Cerebellar nuclear complex (tissue), 1 donor: ENCODE measurements at places on chromosomes 11 and 22.

DNA sequence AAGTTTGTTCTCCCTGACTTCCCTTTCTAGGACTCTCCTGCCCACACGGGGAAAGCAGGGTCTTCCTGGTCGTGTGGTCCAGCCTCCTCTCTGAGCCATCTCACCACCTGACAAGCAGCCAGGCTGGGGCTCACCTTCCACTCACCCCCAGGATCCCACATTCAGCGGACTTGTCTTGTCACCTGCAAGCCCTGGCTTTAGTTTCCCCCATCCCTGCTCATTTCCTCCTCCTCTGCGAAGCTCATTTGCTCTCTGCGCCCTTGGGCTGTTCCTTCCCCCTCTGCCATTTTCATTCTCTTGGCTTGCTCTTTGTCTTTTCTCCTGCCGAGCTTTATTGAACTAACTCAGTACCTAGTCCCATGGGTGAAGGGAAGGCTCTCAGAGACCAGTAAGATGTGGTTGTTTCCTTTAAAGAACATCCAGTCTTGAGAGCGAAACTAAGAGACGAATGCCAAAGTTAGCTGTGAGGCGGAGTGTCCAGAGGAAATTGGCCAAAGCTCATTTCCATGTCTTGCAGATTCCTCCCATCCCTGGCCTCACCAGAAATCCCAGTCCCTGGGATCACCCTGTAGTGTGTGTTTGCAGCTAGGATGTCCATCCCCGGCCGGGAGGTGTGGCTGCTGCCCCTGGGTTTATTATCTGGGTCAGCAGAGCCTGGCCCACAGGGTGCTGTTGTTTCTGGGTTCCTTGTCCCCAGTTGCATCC lies 2.0 kb downstream of the ST14 start:
- no peak for DNase-seq

DNA sequence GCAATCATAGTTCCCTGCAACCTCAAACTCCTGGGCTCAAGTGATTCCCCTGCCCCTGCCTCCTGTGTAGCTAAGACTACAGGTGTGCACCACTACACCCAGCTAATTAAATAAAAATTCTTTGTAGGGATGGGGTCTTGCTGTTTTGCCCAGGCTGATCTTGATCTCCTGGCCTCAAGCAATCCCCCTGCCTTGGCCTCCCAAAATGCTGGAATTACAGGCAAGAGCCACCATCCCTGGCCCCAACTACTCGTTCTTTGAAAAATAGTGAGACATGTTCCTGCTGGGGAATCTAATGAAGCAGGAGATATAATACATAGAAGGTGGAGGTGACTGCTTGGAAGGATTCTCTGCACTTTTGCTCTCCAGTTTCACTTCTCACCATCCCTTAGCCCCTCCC lies 40.1 kb upstream of the RFPL3 start:
- DNase-seq, result no peak

DNA sequence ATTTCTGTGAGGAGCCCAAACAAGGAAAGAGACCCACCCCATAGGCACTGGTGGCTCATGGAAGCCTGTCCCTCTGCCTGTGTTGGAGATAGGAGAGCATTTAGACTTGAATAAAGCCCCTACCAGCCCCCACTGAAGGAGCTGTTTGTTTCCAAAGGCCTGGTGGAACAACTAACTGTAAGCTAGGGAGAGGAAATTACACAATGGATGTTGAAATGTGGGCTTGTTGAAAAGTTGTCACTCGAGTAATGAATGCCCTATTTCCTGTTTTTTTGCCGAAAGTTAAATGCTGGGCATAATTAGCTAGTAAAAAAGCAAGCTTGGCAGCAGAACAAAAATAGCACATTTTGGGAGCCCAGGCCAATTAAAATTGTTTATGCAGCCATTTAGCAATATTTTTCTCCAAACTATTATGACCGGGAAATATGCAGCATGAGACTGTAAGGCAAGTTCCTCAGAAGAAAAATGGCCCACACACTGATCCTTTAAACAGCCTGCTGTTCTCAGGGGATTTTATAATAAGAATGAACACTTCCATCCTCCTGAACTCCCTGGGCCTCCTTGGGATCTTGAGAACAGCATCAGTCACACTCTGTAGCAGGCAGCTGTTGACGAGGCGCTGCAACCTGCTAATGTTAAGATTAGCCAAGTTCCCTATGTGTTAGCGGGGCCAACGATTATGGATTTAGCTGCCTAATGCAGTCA lies 38.6 kb upstream of the LMO2 start:
- no peak for DNase-seq

DNA sequence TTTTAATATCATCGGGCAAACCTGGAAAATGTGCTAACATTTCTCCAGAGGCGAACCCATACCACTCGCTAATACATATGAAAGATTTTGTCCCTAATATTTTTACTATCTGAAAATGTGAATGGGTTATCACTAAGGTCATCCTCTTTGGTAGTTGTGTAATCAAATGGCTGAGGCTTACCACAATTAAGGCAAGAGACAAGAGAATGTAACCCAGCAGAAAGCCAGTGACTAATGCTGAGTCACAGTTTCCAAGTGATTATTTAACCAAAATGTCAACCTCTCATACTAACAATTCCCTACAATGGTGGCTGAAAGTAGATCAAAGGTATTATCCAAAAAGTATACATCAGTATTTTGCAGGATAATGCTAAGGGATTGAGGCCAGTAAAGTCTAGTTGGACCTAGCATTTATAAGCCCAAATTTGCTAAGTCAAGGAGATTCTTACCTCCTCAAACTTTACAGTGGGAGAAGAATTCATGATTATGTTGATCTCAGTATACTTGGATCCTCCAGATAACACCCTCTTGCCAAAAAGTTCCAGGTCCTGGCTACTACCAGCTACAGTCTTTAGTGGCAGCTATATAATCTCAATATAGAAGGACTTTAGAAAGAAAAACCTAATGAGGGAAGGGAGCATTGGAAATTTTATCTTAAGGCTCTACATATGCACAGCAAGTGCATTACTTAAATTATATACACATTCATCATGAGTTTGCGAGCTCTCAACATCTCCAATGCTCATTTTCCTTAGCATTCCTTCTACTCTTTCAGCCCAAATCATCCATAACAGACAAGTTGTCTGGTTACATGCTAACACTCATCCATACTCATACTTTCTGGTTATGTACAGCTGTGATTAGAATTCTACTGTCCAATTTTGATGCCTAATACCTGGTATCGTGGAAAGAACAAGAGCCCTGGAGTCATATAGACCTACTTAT lies 25.4 kb downstream of the SIK3 start:
- no peak for DNase-seq

DNA sequence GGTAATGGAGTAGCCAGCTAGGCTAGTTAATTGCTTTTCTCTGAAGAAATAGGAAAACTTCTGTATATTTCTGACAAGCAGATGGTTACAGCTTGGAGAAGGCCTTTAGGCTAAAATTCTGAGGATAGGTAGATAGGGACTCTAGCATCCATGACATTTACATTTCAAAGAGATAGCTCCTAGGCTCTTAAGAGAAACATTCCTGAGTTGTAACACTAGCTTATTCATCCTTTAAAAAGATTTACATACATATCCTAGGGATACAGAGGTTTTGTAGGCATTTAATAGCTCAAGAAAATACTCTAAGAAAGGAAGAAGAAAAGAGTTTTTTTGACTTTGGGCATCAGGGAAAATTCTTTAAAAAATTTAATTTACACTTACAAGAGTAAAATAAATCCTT lies 130.9 kb upstream of the CCDC179 start:
- no peak for DNase-seq

- no peak for DNase-seq
These were observed 18.5 kb downstream of the MGAT3 start for GRCh38 chr22:39475337-39475736.

GRCh38 chr22:46553189-46553588 lies 15.8 kb upstream of the CELSR1 start:
- DNase-seq, result no peak

DNA sequence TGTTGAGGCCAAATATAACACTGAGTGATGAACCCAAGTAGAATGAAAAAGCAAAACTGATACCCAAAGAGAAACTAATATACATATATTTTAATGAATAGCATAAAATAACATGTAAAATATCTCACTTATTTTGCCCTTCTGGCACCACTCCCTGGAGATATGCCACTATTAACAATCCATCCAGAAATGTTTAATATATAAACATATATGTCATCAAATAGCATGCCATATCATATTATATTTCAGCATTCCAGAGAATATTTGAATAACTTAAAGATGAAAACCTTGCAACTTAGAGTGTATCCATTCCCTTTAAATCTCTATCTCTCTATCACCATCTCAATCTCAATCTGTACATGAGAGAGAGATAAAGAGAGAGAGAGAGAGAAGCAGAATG lies 1073.3 kb upstream of the RAG2 start:
- DNase-seq, result no peak

DNA sequence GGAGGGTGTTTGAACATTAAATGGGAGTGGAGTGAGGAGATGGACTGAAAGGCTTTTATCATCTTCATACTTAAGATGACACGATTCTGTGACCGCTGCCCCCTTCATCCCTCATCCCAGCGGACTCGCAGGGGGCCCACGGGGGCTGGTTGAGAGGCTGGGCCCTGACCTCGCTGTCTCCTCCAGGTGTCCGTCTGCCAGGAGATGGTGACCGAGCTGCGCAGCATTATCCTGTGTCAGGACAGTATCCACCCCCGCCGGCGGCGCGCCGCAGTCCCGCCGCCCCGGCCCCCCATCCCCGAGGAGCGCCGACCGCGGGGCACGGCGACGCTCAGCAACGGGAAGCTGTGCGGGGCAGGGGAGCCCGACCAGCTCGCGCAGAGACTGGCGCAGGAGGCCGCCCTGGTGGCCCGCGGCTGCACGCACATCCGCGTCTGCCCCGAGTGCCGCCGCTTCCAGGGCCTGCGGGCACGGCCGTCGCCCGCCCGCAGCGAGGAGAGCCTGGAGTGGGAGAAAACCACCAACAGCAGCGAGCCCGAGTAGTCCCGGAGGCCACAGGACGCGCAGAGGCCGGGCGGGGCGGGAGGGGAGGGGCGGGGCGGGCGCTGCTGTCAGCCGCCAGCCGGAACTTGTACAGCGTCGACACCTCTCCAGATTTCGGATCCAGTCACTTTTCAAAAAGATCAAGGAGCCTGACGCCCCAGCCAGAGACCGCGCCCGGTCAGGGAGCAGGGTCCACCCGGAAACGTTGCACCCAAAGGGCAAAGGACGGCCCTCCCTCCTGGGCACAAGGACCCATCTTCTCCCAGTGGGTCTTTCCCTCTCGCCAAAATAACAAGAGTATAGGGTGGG lies 38.0 kb upstream of the TBCEL start:
- DNase-seq, result no peak

DNA sequence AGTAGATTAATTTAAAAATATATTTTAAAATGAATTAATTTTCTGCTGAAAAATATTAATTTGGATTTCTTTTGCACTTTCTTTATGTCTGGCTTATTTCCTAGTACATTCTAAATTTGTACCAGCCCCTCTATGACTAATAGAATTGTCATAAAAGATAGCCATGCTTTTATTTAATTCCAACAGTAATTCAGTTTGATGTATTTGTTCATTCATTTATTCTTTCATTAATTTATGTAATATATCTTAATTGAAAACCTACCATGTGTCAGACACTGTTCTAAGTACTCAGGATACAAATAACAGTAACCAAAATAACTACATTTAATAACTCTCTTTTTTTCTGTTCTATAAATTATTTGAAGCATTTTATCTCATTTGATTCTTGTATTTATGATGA lies 264.0 kb upstream of the CCDC179 start:
- no peak for DNase-seq

DNA sequence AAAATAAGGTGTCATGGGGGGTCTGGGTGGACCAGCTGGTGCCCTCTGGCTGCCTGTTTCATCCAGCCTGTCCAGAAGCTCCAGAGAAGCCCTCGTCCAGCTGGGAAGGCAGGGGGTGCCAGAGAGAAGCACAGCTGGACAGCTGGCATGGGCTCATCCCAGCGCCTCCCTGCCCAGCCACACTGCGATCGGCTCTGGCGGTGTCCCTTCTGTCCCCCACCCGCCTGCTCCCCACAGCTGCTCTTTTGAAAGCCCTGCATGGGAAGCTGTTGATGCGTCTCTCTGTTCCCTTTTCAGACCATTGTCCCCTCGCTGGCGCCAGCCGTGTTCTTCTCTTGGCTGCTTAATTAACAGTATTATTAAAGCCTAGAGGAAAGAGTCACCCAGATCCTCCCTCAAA lies 86.5 kb downstream of the MN1 start:
- no peak for DNase-seq

DNA sequence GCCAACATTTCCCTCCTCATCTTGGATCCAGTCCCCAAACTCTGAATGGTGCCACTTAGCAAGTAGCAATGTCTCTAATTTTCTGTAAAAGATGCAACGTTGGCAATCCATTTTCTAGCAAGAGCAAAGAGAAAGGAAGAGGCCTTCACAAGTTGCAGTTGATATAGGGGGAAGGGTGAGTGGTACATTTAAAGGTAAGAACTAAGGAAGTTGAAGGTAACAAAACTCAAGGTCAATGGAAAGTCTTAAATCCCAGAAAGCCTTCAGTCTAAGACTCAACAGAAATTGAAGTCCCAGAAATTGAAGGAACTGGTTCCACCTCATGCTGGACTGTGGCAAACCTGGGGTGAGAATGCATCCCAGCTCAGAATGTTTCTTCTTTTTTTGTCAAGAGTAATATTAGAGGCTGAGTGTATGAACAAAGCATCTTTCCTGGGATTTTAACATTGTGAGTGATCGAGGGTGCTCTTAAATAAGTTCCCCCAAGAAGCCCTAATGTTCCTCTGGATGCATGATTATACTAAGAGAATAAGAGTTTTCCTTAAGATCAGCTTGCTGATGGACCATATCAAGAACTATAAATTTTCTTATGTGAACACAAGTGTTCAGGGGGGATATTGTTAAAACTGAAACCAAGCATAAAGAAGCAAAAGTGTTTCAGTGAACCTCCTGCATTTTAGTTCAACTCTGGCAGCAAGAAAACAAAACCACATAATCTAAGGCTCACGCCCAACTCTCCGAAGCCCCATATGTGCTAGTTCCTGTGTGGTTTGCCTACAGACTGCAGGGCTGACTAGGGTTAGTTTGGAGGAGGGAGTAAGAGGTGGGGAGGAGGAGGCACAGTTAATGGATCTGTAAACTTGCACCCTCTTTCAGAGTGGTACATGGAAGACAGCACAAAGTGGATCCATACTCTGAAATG lies at the start of gene GRAP2:
Gene GRAP2, plus strand, starts transcription at position 779 of the 922 bp plus-strand sequence. CDS start 46,023 bp downstream, outside the sequence.
- DNase-seq, result no peak
